Hindlimb muscle (tissue), 1 donor: ENCODE measurements at places on chromosomes 16 and 17.

DNA sequence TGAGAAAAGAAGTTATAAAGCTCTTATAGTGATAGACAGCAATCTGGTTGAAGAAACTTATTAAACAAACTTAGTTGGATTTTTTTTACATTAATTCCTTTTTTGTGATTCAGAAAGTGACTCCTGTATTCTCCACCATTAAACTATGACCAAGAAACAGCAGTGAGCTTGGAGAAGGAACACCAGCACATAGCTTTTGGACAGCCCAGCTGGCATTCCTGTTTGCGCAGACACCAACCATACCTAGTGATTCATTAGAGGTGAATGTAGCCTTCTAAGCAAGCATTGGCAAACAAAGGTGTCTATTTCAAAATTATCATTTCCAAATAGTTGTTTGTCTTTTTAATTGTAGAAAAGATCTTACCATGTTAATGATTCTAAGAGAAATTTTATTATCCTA is 94.4 kb downstream of the STXBP4 start:
- DNase-seq = no peak

DNA sequence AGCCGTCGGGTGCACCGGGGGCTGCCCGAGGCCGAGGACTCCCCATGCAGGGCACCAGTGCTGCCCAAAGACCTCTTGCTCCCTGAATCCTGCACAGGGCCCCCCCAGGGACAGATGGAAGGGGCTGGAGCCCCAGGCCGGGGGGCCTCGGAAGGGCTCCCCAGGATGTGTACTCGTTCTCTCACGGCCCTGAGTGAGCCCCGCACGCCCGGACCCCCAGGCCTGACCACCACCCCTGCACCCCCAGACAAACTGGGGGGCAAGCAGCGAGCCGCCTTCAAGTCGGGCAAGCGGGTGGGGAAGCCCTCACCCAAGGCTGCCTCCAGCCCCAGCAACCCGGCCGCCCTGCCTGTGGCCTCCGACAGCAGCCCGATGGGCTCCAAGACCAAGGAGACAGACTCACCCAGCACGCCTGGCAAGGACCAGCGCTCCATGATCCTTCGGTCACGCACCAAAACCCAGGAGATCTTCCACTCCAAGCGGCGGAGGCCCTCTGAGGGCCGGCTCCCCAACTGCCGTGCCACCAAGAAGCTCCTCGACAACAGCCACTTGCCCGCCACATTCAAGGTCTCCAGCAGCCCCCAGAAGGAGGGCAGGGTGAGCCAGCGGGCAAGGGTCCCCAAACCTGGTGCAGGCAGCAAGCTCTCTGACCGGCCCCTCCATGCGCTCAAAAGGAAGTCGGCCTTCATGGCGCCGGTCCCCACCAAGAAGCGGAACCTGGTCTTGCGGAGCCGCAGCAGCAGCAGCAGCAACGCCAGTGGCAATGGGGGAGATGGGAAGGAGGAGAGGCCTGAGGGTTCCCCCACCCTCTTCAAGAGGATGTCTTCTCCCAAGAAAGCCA is 40.6 kb downstream of the SREBF1 start:
- DNase-seq = no peak

GRCh38 chr17:29625037-29625750 is 2.5 kb upstream of the CORO6 start:
- DNase-seq = no peak

DNA sequence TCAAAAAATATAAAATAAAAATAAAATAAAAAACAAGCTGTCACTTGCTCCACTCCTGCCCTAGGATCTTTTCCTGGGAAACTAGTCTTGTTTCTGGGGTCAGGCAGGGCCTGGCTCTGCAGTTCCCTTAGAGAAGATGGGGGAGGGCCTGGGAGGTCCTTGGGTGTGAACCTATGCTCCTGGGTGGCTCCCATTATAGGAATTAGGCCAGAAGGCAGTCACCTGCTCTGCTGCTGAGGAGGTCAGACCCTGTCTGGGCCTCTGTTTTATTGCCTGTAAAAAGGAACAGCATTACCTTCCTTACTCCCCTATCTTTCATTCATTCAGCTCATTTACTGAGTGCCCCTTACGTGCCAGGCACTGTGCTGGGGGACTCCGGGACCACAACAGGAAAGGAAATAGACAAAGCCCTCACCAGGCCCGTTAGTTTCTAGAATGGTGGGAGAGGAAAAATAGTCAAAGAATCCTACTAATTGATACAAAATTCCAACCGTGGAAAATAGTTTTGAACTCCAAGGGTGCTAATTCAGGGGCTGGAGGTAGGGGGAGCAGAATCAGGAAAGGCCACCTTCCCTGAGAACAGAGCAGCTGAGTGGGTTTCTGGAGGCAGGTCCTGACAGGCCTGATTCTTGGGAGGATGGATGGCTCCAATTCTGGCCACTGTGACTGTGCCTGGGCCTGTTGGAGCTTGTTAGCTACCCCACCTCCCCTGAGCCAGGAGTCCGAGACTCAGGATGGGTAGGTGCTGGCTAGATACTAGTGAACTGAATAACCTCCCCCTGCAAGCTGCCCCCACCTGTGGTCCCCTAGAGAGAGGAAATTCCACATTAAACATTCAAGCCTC is 1.3 kb upstream of the SLC46A1 start:
- DNase-seq = no peak

DNA sequence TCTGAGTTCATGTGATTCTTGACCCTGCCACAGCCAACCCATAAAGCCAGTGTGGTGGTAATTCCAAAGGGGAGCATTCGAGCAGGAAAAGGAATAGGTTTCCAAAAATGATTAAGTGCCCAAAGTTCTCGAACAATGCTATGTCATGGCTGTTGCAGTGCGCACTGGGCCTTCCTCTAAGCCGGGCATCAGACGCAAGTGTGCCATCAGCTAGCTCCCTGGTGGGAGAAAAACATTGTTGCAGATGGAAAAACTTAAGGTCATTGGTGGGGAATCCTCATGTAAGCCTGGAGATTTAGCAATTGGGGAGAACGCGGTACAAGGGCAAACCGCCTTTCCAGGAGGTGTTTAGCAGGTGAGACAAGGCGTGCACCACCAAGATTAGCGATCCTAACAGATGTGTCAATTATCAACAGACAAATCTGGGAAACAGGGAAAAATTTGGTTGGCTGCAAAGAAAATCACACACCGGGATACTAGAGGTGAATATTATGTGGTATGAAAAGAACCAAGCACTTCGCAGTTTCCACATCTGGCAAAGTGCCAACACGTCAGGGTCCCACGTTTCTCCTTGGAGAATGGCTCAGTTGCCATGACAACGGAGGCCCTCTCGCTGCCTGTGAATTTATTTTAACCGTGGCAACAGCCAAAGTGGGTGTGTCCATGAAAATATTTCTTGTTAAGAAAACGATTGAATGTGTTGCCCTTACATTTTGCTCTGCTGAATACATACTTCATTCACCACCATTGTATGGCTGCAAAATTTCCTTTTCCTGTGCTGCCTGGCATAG is 118.5 kb upstream of the CACNG5 start:
- peak; percentile 67 for DNase-seq

DNA sequence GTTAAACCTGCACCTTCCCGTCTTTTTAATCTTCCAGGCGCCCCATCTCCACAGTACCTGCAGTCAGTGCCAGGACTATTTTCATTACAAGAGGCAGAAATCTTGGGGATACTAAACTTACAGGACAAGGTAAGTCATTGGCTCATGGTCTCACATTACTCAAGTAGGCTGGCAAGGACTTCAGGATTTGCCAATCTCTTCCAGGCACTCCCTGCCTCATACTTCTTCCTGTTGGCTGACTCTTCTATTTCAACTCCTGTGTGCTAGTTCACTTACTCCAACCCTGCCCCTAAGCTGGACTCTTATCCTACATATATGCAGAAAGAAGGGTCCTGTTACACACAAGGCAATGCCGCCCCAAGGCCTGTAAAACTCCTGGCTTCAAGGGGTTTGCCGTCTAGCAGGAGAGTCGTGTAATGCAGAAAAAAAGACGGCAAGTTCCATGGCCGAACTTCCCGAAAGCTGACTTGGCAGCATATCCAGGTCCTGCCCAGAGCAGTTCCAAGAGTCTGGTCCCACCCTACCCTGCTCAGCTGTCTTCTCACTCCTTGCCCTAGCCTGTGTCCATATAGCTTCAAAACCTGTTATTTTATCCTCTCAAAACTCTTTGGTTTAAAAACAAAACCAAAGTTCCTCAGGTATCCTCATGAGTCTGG is 14.8 kb downstream of the ERN1 start:
- DNase-seq = no peak

- no peak for DNase-seq
Observed at GRCh38 chr17:58889928-58890327, 134.3 kb downstream of the PPM1E start.

- no peak for DNase-seq
Observed at GRCh38 chr16:86884390-86884650, 306.0 kb downstream of the FOXL1 start.

- DNase-seq = no peak
Observed at GRCh38 chr17:76394166-76394565, 9.8 kb downstream of the SPHK1 start.

GRCh38 chr17:55691666-55692065 is 31.0 kb downstream of the TMEM100 start:
- DNase-seq = no peak

- peak; percentile 46 for DNase-seq
Observed at GRCh38 chr16:84229471-84229870, 10.3 kb downstream of the KCNG4 start.

DNA sequence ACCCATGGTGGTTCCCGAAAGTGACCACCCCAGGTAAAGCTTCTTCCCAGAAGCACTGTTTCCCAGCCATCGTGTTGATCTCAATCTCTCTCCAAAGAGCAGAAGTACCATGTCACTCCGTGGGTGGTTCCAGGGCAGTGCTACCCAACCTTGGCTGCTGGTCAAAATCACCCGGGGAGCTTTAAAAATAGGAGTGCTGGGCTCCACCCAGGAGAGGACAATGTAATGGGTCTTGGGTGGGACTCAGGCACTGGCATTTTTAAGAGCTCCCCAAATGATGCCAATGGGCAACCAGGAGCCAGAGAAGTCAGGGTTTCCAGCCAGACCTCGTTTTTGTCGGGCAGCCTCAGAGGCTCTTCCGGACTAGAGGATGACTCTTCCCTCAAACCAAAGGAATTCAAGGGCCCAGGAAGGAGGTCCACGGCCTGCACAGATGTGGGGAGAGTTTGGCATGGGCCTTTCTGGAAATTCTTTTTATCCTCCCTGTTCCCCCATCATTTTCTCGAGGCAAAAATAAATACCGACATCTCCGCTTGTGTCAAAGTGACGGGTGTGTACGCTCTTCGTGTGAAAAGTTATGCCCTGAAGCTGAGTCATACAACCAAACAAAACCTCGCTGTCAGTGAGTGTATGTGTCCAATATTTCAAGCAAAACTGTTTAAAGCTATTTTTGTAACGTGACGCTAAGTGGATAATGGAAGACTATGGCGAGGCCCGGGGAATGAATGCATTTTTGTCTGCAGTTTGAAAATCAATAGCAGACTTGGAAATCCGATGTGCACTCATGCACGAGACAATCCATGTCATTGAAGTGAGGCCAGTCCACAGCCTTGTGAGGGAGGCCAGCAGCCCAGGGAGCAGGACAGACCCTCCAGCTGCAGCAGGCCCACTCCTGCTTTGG is 364.1 kb downstream of the FOXL1 start:
- DNase-seq = no peak

- no peak for DNase-seq
Observed at GRCh38 chr16:54605536-54606066, 319.0 kb upstream of the IRX3 start.

- DNase-seq = no peak
Observed at GRCh38 chr16:67767953-67768352, 38.4 kb downstream of the RANBP10 start.

GRCh38 chr17:80989586-80989913 is 2.1 kb upstream of the CHMP6 start:
- DNase-seq = no peak

DNA sequence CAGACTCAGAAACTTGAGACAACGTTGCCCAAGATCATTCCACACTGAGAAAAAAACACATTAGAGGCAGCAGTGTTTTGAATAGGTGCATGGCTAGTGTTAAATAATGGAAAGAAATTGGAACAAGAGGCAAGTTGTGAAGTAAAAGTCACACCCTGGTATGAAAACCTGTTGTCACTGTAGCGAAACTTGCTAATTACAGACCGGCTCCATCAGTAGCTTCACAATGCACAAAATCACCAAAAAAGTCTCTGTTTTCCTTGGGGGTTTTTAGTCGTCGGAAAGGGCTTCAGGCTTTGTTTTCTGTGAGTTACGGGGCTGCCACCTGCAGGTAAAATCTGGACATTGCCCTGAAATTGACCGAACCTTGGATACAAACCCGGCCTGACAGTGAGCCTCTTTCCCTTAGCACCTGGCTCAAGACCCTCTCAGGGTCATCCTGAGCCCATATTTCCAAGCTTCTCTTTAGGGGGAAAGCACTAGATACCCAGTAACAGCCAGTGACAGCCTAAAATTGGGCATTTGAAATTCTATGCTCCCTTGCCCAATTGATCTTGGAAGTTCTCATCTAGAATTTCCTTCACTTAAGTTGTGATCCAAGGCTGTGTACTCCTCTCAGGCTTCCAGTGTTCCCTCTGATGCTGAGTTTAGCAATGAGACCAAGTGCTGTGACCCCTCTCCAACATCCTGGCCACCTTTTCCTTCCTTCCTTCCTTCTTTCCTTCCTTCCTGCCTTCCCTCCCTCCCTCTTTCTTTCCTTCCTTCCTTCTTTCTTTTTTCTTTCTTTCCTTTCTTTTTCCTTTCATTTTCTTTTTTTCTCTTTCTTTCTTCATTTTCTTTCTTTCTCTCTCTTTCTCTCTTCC is 7.2 kb upstream of the GRB2 start:
- DNase-seq = peak; percentile 55

GRCh38 chr16:74078511-74079231 is 217.9 kb upstream of the PSMD7 start:
- no peak for DNase-seq

GRCh38 chr17:55210292-55210691 is 54.5 kb upstream of the HLF start:
- DNase-seq = no peak

- no peak for DNase-seq
Observed at GRCh38 chr17:60352071-60352470, 39.9 kb downstream of the USP32 start.

DNA sequence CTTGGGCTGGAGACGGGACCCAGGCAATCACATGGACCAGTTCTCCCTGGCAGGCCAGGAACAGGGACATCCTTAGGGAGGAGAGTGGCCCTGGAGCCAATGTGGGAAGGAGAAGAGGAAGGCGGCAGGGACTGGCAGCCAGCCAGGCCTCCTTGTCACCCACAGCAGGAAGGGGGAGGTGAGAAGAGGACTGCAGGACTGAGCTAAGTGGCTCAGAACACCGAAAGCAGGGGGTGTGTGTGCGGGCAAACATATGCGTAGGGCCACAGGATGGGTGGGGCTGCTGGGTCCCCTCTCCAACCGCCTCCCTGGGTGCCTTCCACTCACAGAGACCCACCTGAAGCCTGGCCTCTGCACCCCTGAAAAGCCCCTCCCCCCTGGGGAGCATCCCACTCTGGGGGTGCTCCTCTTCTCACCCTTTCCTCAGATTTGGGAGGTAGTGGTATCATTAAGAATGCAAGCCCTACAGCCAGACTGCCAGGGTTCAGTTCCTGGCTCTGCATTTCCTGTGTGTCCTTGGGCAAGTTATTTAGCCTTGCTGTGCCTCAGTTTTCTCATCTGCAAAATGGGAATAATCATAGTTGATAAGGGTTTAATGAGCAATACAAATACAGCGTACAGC is 8.1 kb downstream of the PNMT start:
- DNase-seq = no peak

- no peak for DNase-seq
Observed at GRCh38 chr17:2804912-2805311, 8.7 kb downstream of the RAP1GAP2 start.

- peak; percentile 8 for DNase-seq
Observed at GRCh38 chr17:5975661-5976060, 94.5 kb upstream of the WSCD1 start.
